Neural progenitor cell (in vitro differentiated cells): ENCODE measurements at places on chromosomes 1 and 21. TPM values are rescaled to one million over a fixed set of nuclear protein-coding genes. Genes with fewer than 3 reads are reported as not detected.

The CDCP2 gene
- total RNA-seq = 0.15 TPM in 1 of 2 replicates, not detected in the other

The EPHB2 gene
- total RNA-seq = 38.3 and 80.2 TPM in 2 replicates

DNA sequence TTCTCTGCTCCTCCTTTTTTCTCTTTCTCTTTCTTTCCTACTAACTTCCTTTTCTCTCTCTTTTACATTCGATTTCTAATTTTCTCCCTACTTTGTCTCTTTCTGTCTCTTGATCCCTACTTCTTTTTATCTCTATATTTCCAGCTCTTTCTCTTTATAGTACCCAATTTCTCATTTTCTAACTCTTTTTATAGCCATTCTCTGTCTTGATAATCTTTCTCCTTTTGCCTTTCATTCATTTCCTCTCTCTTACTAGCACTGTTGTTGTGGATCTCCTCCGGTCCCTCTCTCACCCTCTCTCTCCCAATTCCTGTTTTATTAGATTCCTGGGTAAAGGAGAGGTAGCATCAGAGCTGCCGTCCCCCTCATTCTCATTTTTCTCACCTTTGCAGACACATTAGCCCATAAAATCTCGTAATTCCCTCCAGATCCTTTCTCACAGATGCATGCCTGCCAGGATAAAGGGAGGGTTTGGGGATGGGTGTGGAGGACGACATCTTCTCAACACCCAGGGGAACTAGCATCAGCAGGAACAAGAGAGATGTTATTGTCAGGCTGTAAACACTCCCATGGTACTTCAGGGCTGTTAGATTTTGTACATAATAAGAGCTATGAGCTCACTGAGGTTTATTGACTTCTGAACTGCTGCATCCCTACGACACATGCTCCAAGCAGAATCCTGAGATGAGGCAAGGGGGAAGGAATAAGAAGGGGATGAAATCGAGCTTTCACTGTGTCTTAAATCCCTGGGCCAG is 159.0 kb upstream of the GALNT2 start:
- H3K27me3 ChIP-seq = no peaks in the 10 kb centered on the region
- DNase-seq = no peak
- H3K27ac ChIP-seq = no peak overlapping the region
- H3K36me3 ChIP-seq = no peaks in the 10 kb centered on the region
- H3K4me3 ChIP-seq = no peak overlapping the region

DNA sequence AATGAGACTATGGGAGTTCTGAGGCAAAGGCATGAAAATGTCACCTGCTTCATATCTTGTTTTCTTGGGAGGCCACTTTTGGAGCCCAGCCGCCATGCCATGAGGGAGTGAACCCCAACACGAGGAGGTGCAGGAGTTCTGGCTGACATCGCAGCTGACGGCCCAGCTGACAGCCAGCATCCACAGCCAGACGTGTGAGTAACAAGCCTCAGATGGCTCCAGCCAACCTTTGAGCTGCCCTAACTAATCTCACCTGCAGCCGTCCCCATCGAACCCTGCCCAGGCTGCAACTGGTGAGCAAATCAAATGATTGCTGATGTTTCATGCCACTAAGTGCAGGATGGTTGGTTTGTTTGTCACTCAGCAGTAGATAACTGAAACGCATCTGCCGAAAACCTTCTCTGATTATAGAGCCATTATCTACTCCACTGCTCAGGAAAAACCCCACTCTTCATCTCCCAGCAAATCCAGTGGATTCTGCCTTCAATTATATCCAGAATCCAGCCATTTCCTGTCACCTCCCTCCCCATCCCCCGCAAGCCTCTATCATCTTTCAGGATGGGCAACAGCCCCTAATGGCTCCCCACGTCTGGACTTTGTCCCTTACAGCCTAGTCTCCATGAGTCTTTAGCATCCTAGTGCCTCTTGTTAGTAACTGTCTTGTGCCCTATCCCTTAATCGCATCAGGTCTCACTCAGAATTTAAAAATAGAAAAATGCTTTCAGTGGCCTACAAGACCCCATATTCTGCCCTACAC is 18.5 kb upstream of the RAB4A start:
- H3K4me1 ChIP-seq = peaks cover 46% of the 10 kb centered on the region
- H3K4me3 ChIP-seq = no peak overlapping the region
- no peak overlapping the region for H3K27ac ChIP-seq
- H3K27me3 ChIP-seq = no peaks in the 10 kb centered on the region
- DNase-seq = no peak

DNA sequence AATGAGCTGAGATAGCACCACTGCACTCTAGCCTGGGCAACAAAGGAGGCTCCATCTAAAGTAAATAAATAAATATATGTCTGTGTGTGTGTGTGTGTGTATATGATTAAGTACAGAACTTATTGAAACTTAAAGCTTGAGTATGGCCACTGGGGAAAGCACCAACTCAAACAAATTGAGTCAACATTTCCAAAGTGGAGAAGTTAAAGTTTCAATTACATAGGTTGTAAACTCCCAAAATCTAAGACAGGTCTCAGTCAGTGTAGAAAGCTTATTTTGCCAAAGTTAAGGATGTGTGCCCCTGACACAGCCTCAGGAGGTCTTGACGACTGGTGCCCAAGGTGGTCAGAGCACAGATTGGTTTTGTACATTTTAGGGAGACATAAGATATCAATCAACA is 458.9 kb upstream of the RGS18 start:
- DNase-seq = no peak
- H3K4me1 ChIP-seq = no peaks in the 10 kb centered on the region
- H3K27me3 ChIP-seq = no peaks in the 10 kb centered on the region
- no peak overlapping the region for H3K4me3 ChIP-seq
- H3K36me3 ChIP-seq = no peaks in the 10 kb centered on the region
- H3K27ac ChIP-seq = no peak overlapping the region

- no peak for DNase-seq
- no peak overlapping the region for H3K4me3 ChIP-seq
- no peaks in the 10 kb centered on the region for H3K4me1 ChIP-seq
- no peak overlapping the region for H3K27ac ChIP-seq
Measured at GRCh38 chr1:194318790-194319280, 1132.4 kb upstream of the B3GALT2 start.
